Stimulated activated CD4-positive, alpha-beta T cell treated with anti-CD3 and anti-CD28 coated beads, Interleukin-1b, Interleukin-23, amount 100 ng/mL, for 1 hour (primary cell): ENCODE measurements at places on chromosomes 12 and 14.

DNA sequence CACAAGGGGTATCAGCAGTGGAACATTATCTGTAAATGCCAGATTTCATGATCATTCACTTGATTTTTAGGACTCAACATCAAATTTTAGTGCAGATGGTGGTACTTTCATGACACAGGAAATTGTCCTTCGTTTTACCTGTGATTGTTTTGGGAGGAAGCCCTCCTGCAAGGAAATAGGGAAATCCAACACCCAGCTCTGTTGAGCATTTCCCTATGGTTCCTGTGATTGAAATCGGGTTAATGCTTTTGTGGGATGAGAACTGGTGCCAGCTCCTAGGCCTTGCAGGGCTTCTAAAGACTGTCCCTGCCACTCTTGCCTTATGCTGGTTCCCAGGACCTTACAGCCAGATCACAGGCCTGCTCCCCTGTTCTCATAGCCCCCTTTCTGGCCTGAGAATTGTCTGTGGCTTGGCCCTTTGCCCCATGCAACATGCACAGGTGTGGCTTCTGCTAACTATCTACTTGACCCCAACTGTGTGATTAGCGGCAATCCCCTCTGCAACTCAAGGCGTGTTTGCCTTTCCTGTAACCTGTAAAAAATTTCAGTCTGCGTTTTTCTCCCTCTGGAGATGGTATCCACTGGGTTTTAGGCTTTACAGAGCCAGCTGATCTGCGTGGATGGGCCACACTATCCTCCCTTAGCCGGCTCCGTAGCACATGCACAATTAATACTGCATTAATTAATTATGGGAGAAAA is 112.5 kb downstream of the ETV6 start:
- no peak for DNase-seq

- no peak for DNase-seq
Observed at GRCh38 chr12:42606471-42606870, 16.9 kb upstream of the PRICKLE1 start.

DNA sequence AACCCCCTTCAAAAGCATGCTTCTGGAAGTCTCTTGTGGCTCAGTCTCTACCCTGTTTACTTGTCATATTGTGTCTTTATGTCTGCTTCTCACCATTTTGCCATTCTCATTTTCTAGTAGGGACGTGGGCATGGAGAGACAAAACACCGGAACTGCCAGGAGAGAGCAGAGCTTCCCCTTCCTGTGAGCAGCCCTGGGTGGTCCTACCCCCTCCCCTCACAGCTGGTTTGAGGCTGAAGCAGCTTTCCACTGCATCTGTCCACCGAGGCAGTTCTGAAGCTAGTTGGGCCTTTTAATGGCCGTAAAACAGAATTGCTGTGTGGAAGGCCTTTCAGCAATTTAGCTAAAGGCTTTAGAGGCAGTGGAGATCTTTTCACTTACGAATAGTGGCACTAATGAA is 77.0 kb downstream of the PELI2 start:
- no peak for DNase-seq

GRCh38 chr12:88566430-88566829 is 13.8 kb downstream of the KITLG start:
- no peak for DNase-seq

DNA sequence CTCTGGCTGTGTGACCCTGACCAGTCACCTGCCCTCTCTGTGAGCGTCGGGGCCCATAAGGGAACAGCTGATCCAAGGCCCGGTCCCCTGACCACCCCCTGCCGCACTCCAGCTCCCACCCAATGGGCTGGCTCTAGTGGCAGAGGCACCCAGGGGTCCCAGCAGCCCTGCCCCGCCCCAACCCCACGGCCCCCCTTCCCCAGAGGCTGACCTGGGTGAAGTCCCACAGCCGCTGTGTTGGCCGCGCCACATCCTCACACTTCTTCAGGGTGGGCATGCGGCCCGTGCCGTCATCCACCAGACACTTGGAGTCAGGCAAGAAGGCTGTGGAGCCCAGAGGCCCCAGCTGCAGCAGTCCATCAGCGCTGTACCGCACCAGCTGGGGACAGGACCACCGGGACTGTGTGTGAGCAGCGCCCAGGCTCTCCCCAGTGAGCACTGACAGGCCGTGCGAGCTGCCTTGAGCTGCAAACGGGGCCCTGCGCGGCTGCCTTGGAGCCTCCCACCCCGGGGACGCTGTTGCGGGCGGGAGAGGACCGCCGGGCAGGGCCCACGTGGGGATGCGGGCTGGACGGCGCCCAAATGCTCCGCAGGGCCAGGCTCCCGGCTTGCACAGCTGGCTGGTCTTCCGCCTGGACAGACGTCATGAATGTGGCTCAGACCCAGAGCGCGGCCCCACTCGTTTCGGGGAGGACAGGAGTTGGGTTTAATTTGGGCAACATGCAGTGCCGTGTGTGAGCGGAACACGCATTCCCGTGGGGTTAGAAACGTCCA is 53.5 kb downstream of the NOC4L start:
- DNase-seq: no peak

- DNase-seq: no peak
Observed at GRCh38 chr12:46453428-46453827, 80.9 kb upstream of the SLC38A2 start.

GRCh38 chr12:64635356-64635998 is 25.2 kb downstream of the RASSF3 start:
- no peak for DNase-seq
